GM12891 (cell line): ENCODE measurements at places on chromosomes 3 and 15.

- no peak for DNase-seq
These were observed 952.2 kb downstream of the TUSC7 start for GRCh38 chr3:117661818-117662095.

- no peak for DNase-seq
These were observed 330.3 kb downstream of the SHQ1 start for GRCh38 chr3:72517921-72518424.

DNA sequence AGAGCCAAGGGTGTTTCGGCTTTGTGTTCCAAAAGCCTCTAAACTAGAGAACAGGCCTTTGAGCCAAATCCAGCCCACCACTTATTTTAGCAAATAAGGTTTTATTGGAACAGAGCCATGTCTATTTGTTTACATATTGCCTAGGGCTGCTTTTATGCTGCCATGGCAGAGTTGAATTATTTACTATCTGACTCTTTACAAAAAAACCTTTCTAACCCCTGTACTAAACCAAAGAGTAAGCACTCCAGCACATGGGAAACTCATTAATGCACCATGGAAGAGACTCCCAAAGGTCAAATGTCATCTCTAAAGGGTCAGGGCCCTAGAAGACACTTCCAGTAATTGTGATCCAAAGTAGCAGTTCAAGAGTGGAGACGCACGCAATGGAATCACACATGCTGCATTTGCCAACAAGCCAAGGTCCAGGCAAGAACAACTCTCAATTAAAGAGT lies 22.3 kb downstream of the OSBPL10 start:
- no peak for DNase-seq

- DNase-seq: no peak
These were observed 61.8 kb upstream of the CHRNB4 start for GRCh38 chr15:78702609-78703333.

DNA sequence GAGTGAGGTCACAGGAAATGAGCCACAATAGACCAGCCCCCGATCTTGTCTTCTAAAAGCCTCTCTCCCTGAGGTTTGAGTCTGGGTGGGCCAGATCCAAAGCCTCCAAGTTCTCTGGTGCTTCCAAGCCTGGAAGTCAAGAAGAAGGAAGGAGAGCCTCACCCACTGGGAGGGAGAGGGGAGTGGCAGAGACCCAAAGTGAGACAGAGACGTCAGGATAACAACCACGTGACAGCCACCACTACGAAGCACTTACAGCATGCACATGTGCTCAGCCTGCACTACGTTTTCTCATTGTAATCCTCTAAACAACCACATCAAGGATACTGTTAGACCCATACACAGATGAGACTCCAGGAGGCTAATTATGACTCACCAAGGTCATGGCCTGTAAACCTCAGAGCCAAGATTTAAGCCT lies 197.3 kb upstream of the LINGO1 start:
- no peak for DNase-seq

DNA sequence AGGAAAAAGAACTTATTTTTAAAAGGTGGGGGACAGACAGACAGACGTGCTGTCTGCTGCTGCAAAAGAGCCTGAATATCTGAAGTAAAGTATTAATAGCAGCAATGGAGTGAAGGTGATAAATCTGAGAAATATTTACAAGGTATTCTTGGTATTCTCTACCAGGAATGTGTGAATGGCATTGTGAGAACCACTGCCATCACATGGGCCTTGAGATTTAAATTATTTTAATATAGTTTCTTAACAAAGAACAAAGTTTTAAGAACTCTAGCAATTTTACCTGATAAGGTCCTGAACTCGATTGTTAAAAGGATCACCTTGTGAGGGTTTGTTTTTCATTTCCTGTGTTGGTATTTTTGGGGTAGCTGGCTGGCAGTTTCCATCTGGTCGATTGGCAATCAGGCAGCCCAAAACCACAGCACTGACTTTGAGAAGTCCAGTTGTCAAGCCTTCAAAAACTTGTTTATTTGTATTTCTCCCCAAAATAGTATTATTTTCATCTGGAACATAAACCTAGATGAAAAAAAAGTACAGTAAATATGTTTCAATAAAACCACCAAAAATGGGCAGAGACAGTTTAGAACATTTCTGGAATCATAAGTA lies 97.3 kb downstream of the ISL2 start:
- no peak for DNase-seq

DNA sequence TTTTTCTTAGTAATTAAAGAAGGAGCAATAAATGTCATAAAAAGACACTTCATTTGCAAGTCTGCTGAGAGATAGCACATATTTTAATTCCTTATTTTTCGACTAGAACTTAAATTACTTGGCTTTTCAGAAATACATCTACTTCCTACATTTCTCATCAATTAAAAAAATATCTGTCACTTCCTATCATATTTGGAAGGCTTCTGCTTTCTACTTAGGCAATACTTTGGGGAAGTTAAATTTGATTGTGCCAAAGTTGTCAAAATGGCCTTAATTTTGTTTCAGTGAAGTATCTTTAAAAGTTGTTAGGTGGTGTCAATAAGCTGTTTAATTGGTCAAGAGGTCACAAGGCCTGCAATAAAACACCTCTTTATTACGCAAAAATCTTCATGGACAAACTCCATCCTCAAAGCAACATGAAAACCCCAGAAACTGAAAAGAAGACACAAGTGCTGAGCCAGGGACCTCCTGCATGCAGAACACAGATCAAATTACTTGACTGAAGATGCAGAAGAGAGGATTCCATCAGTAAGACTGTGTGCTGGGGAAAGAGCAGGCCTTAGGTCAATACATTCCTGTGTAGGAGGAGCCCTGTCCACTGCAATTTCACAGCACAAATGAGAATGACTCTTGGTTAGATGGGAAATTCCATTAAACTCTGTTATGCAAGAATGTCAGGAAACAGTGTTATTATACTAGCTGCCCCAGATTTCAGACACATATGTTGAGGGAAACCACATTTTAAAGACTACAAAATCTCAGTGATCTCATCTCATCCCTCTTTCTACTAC lies 48.0 kb upstream of the FSTL1 start:
- DNase-seq: no peak

DNA sequence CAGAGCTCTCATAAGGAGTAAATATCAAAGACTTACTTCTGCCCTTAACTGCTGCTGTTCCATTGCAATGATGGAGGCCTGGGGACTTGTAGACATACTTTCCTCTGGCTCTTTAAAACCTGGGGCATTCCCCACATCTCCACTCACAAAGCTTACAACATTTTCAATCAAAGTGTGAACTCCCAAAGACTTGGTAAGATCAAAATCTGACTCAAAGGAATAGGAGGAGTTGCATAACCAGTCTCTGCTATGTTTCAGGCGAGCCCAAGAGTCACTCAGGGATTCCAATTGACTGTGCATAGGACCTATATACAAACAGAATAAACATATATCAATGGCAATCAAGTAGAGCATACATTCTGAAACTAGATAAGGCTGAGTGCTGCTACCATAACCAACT lies 101.5 kb downstream of the FBXL22 start:
- DNase-seq: no peak

DNA sequence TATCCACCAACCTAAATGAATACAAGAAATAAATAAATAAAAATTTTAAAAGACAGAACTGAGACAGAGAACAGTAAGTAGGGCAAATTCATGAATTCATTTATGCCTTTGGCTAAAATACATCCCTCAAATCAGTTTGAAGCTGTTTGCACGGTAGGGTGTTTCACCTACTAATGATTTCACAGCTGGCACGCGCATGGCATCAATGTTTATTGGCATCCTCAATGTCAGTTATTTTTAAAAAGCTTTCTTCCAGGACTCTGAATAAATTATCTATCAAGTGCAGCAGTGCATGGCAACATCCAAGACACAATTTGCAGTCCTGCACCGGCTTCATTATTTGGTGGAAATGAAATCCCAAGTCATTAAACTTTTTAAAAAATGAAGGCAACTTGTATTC lies 985.2 kb upstream of the ROBO1 start:
- no peak for DNase-seq

DNA sequence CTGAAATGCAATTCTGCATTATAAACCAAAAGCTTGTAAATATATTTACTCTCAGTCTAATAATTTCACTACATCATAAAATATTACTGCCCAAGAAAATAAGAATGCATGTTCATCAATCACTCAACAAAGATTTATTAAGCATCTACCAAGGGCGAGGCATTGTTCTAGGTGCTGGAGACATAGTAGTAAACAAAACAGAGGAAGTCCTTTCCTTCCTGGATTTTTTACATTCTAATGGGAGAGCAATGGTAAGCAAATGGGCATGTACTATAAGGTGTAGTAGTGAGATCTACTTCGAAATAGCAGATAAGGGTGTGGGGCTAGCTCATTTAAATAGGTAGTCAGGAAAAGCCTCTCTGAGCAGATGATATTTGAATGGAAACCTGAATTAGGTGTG lies 10.8 kb upstream of the ZFYVE19 start:
- no peak for DNase-seq

GRCh38 chr3:169250000-169250399 lies 413.5 kb downstream of the MECOM start:
- DNase-seq: no peak

- no peak for DNase-seq
These were observed 76.1 kb downstream of the CD200 start for GRCh38 chr3:112409041-112409440.

DNA sequence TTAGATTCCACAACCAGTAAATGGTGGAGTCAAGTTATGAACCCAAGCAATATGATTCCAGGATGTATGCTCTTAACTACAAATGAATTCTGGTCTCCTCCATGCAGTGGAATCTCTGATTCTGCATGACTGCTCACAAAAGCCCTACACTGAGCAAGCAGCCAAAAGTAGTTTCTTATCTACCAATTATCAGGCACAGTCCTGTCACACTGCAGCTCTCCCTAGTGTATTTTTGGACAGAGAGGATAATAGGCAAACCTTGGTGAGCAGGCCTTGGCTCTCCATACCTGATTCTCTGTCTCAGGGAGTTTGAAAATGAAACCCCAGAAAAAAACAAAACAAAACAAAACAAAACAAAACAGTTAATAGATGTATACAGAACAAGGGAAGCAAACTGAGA lies 3.5 kb upstream of the SSR3 start:
- DNase-seq: no peak

DNA sequence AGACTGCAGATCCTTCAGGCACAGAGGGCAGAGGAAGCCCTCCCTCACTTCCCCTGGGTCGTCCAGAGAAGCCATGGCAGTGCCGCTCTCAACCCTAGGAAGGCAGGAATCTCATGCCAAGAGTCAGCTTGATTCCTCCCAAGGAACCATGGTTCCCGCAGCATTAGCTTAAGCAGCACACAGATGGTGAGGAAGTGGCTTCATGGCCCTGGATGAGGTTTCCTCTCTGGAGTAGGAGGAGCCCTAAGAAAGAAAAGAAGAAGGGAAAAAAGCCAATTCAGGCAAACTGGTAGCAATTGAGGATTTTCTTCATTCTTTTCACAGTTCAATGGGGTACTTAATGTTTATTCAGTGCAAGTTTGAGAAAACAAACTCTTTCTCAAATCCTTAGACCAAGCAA lies 2.9 kb downstream of the RBSN start:
- no peak for DNase-seq

DNA sequence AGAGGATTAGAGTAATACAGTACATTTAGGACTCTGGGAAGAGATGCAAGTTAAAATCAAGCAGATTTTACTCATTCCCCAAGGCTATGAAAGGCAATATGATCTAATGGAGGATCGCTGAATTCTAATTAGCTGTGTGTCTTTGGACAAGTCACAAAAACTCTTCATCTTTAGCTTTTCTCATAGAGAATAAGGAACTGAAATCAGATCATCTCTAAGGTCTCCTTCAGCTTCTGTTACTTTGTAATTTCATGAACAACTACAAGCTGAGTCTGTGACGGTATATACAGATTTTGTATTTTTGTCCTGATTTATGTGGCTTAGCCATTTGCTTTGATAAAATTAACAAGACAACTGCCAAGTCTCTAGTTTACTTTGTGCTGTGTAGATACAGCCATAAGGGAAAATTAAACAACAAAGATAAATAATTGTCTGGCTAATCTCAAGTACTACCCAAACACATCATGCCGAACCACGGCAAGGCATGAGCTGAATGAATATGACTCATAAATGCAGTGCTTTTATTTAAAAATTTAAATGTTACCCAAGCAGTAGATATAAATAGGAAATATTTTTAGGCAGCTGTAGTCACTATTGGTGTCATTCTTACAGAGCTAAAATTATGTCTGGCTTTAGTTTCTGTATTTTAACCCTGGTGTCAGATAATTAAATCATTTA lies 81.5 kb downstream of the GAP43 start:
- DNase-seq: no peak

DNA sequence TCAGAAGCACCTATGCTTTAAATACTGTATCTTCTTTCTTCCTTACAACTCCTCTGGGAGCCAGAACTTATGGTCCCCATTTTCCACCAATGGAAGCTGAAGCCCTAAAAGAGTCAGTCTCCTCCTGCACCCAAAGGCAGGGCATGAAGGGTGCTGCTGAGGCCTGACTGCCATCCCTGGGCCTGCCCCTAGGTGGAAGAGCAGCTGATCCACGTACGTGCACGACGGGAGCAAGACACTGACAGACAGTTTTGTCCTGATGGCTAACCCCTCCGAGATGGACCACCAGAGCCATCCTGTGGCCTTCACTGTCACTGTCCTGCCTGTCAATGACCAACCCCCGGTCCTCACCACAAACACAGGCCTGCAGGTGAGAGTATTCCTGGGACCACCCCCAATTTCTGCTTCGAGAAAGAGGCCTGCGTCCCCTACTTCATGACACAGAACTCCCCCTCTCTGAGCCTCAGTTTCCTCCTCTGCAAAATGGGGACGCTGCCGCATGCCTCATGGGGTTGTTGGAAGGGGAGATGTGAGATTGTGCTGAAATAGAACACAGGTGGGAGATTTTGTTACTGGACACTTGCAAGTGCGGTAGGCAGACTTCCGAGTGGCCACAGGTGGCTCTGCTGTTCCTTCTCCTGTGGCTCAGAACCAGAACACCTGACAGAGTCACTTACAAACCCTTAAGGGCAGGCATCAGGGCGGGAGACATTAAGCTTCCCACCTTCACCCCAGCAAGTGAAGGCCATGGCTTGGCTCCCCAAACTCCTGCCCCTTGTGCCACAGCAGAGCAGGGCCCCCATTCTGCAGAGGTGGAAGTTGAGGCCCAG lies 175.4 kb downstream of the TBC1D2B start:
- DNase-seq: no peak

GRCh38 chr3:134895181-134895580 lies 100.1 kb downstream of the EPHB1 start:
- no peak for DNase-seq

DNA sequence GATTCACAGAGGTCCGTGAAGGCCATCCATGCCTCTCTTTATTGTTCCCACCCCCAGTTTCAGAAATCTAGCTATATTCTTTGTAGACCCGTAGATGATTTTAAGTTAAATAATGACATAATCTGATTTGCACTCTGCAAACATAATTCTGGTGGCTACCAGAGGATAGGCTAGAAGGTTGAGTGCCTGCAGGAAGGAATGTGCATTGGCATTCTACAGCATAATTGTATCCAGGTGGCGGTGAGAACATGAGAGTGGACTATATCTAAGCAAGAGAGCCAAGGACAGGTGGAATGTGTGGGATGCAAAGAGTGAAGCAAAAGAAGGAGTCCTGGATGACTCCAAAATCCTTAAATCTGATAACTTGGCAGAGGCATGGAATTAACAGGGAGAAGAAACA lies 298.5 kb upstream of the MME start:
- DNase-seq: no peak

GRCh38 chr3:162370141-162370540 lies 873.5 kb downstream of the OTOL1 start:
- DNase-seq: no peak

GRCh38 chr3:126807795-126808194 lies 103.8 kb downstream of the CHCHD6 start:
- no peak for DNase-seq

GRCh38 chr3:98670020-98670419 lies 76.6 kb upstream of the CPOX start:
- no peak for DNase-seq

- no peak for DNase-seq
These were observed 157.6 kb downstream of the NFKBIZ start for GRCh38 chr3:102006812-102007485.
